ENCODE measurements at places on chromosomes 1 and 21. TPM values are rescaled to one million over a fixed set of nuclear protein-coding genes. Genes with fewer than 3 reads are reported as not detected.

DNA sequence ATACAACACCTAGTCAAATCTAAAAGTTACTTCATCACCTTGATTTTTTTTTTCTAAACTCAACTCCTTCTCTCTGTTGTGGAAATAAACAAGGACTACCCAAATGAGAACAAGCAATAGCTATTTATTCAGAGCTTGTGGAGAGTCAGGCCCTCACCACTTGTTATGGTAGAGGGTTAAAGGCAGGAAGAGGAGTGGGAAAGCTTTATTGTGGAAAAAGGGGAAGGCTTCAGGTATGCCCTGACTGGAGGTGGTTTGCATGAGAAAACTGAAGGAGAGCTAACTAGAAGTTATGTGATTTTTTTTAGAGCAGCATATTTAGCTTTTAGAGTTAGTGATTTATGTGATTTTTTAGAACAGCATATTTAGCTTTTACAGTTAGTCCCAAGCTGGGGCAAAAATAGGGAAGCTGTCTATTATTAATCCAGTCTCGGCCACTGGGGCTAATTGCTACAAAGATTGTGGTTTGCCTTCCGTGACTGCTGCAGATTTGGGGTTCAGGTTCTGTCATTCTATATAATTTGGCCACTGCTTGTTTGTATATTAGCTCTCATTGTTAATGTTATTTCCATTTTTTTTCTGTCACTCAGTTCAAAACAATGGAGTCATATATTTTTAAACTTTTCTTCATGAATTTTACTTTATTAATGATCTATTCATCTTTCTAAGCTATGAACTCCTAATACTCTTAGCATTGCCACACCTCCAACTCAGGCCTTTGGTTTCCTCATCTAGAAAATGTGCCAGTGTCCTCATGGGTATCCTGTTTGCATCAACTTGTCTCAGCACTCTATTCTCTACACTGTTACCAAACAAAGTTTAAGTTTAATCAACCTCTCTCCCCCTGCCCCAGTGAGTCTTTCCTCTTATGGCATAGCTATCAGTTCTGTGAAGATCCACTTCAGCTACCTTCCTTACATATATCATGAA, 713.0 kb downstream of the BRINP3 start:
- no peak overlapping the region for H3K4me3 ChIP-seq
- no peak overlapping the region for H3K27ac ChIP-seq
- H3K4me1 ChIP-seq = no peaks in the 10 kb centered on the region
- no peaks in the 10 kb centered on the region for H3K27me3 ChIP-seq
- DNase-seq = no peak

DNA sequence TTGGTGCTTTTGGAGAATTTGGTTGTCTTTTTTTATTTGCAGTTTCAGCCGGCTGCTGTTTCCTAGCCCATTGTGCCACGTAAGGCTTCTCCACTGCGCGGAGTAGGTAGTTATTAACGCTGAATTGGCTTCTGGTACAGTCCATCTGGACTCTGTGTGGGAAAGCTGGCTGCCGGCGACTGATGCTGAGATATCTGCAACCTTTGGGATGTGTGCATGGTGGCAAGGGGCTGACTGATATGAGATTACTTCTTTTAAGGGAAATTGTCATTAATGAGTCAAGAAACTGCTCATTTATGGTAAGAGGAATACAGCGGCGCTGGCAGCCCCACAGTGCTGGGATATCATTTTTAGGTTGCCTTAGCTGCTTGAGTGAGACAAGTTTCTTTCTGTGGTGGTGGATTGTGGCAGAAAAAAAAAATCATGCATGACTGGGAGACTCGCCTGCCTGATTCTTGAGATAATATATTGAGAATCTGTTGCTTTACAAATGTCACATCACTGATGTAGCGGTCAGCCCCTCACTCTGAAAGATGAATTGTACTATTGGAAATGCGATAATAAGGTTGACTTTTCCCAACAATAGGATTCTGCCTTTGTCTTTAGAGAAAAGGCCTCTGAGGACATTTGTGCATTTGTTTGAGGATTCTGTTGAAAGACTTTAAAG, 2.5 kb upstream of the ELAVL4 start:
- no peak overlapping the region for H3K4me3 ChIP-seq
- no peak overlapping the region for H3K27ac ChIP-seq
- no peak for DNase-seq
- H3K27me3 ChIP-seq = peaks cover 35% of the 10 kb centered on the region
- H3K4me1 ChIP-seq = peaks cover 21% of the 10 kb centered on the region

DNA sequence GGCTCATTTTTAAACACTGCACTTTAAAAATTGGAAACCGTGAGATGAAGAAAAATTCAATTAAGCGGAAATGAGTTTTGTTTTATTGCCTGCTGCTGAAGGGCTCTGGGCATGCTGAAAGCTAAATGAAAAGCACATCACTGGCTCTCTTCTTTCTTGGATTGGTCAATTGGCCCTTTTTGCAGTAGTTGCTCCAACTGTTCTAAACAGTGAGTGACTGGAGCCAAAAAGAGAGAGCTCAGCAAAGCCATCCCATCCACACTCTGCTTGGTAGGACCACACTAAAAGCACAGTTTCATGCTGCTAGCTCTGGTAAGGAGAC, 48.1 kb downstream of the LHX4 start:
- H3K36me3 ChIP-seq = peaks cover 21% of the 10 kb centered on the region
- no peaks in the 10 kb centered on the region for H3K4me1 ChIP-seq
- H3K4me3 ChIP-seq = no peak overlapping the region
- no peaks in the 10 kb centered on the region for H3K27me3 ChIP-seq
- DNase-seq = no peak

DNA sequence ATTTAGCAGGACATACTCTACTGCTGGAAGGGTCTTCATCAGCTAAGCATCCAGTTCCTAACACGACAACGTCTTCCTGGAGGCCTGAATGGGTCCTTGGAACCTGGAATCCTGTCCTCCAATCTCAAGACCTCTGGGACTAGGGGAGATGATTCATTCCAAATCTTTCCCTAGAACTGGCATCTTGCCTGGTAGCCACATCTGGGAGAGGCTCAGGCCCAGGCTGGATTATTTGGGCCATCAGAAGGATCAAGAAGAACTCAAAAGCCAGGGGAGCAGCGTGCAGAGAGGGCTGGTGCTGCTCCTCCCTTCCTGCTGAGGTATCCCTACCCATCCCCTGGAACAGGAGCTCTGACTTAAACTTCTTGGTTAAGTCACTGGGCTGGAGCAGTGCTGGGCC, 2.8 kb upstream of the PHLDA3 start:
- H3K27ac ChIP-seq = no peak overlapping the region
- no peak for DNase-seq
- no peaks in the 10 kb centered on the region for H3K36me3 ChIP-seq

- H3K36me3 ChIP-seq = no peaks in the 10 kb centered on the region
- DNase-seq = no peak
- peaks cover 2% of the 10 kb centered on the region for H3K4me1 ChIP-seq
- H3K27ac ChIP-seq = no peak overlapping the region
Measured at GRCh38 chr1:76010802-76011201, 63.7 kb upstream of the ST6GALNAC3 start.

DNA sequence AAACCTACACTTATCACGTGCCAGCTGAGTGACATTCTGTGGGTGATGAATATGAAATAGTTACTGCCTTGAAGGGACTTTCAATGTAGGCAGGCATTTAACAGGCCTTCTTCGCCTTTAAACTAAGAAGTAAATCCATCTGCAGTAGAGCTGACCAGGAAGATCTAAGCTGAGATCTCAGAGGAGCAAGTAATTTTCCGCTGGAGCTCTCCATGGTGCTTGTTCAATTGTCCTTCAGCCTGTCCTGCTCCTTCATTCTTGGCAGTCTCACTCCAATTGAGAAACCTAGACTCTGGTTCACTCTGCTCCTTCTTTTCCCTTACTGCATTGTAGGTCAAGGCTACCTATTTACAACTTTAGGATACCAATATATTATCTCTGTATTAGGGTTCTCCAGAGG, 183.5 kb downstream of the HMCN1 start:
- H3K4me3 ChIP-seq = no peak overlapping the region
- H3K27me3 ChIP-seq = peaks cover 4% of the 10 kb centered on the region
- no peak overlapping the region for H3K27ac ChIP-seq
- H3K36me3 ChIP-seq = no peaks in the 10 kb centered on the region

DNA sequence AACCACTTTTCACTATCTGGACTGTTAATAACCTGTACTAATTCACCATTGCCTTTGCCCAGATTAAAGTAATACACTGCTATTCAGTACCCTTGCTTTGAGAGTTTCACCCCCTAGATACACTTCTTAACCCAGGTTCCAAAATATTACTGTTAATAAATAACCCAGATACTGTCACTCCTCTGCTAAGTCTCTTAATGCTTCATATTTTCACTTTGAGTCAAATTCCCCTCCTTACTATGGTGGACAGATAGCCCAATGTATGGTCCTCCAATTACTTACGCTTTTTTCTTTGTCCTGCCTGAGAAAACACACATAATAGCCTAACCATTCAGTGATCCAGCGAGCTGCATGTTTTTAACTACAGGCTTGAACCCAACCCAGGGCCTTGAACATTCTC, 152.5 kb downstream of the NEGR1 start:
- H3K27ac ChIP-seq = no peak overlapping the region
- DNase-seq = no peak
- H3K4me3 ChIP-seq = no peak overlapping the region
- H3K27me3 ChIP-seq = no peaks in the 10 kb centered on the region
- no peaks in the 10 kb centered on the region for H3K36me3 ChIP-seq

DNA sequence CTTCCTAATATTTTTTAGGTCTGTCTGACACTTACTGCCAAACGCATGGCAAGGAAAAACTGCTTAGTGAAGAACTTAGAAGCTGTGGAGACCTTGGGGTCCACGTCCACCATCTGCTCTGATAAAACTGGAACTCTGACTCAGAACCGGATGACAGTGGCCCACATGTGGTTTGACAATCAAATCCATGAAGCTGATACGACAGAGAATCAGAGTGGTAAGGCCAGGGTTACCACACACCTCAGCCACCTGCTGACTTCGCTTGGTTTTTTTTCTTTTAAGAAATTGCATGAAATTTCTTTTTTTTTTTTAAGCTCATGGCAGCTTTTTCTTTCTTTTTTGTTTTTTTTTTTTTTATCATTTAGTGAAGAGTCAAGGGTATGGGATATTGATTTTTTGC, 17.2 kb downstream of the ATP1A1 start:
- peaks cover 77% of the 10 kb centered on the region for H3K36me3 ChIP-seq
- DNase-seq = peak; percentile 82
- H3K4me3 ChIP-seq = no peak overlapping the region
- H3K27ac ChIP-seq = no peak overlapping the region

- no peak overlapping the region for H3K4me3 ChIP-seq
- H3K27ac ChIP-seq = no peak overlapping the region
- H3K4me1 ChIP-seq = no peaks in the 10 kb centered on the region
- H3K27me3 ChIP-seq = no peaks in the 10 kb centered on the region
Measured at GRCh38 chr21:42278451-42279149, 36.6 kb downstream of the TFF3 start.

The SMIM1 gene
- 1.5 TPM for total RNA-seq

Data from activated CD8-positive, alpha-beta T cell treated with anti-CD3 and anti-CD28 coated beads for 36 hours (primary cell).